Aorta (tissue), 5 donors: ENCODE measurements at places on chromosomes 3 and 15. TPM values are rescaled to one million over a fixed set of nuclear protein-coding genes. Genes with fewer than 3 reads are reported as not detected.
A peak's percentile ranks its signal among the peaks of the same experiment; 100 is the strongest.

Gene GOLGA8N
- polyA plus RNA-seq = 17.8 TPM

GRCh38 chr3:158660711-158661110, 11.7 kb downstream of the LXN start:
- no peaks in the 10 kb centered on the region for H3K4me1 ChIP-seq
- H3K36me3 ChIP-seq = peaks cover 3% of the 10 kb centered on the region
- H3K4me3 ChIP-seq = no peak overlapping the region
- no peak overlapping the region for H3K27ac ChIP-seq
- DNase-seq = no peak

- no peak overlapping the region for H3K27ac ChIP-seq
- DNase-seq = no peak
- peaks cover 3% of the 10 kb centered on the region for H3K4me1 ChIP-seq
- H3K36me3 ChIP-seq = no peaks in the 10 kb centered on the region
Measured at GRCh38 chr15:47437491-47437890, 279.8 kb upstream of the SEMA6D start.

Gene REC114
- polyA plus RNA-seq = not detected

DNA sequence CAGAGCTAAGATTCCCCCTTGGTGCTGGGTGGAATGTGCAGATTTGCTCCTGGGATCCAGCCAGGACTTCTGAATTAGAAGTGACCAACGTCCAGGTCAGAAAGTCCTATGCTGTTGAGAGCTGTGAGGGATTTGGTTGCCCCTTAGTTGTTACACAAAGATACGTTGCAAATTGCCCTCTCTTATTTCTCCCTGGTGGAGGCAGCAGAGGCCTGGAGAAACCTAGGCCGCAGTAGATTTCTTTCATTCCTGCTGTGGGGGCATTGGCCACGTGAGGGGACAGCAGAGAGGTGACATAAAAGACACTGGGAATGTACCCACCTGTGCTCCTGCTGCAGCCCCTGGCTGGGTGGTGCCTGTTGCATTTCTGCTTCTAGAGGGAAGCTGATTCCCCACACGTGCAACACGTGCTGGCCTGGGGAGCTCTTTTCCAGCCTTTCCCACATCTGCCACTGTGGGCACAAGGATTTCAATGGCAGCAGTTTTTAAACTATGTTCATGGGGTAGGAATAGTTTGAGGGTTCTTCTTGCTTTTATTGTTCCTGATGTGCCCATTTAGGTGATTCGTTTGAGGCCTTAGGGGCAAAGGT, 65.7 kb downstream of the SYNM start:
- no peak overlapping the region for H3K4me3 ChIP-seq
- peak overlapping the region; percentile 15 for H3K27ac ChIP-seq
- H3K27me3 ChIP-seq = no peaks in the 10 kb centered on the region
- DNase-seq = no peak
- H3K36me3 ChIP-seq = no peaks in the 10 kb centered on the region
